ENCODE measurements at places on chromosomes 4 and X. TPM values are rescaled to one million over a fixed set of nuclear protein-coding genes. Genes with fewer than 3 reads are reported as not detected.

The CAPN6 gene
- 512 TPM for polyA plus RNA-seq

The EVC gene
- 17.2 TPM for polyA plus RNA-seq

The ASB12 gene
- polyA plus RNA-seq = 24.3 TPM

The RBMX2 gene
- polyA plus RNA-seq = 20.7 TPM

The GAGE12F gene
- polyA plus RNA-seq = not detected

The LRCH2 gene
- 3.8 TPM for polyA plus RNA-seq

DNA sequence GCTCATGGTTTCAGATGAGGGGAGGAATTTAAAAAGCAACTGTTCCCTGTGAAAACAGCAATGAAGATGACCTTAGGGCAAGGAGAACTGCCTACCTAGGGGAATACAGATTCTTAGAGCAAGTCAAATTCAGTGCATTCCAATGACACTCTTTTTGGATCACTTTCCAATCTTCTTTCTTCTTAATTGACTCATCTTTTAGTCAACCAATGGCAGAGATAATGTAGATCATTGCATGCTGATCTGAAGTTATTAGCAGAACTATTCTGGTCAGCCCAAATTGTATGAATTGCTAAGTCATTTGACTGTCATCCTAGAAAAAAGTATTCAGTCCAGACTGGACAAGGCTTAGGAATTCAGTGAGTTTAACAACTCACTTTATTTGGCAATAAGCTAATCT lies 12.6 kb upstream of the NR3C2 start:
- no peak for DNase-seq

DNA sequence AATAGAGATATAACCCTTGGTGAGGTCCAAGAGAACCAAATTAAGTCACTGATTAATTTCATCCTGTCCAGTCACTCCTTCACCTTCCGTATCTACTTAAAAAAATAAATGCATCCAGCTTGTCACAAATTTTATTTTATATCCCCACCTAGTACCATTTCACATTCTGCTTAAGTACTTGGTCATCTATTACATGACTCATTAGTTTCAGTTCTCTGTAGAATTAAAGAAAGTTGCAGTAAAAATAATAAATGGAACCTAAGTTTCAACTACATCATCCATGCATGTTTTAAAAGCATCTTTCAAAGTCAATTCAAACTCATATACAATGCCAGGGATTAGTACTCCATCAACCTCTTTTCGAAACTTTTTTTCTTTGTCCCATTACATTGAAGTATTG lies 130.2 kb downstream of the SH2D1A start:
- DNase-seq = no peak

DNA sequence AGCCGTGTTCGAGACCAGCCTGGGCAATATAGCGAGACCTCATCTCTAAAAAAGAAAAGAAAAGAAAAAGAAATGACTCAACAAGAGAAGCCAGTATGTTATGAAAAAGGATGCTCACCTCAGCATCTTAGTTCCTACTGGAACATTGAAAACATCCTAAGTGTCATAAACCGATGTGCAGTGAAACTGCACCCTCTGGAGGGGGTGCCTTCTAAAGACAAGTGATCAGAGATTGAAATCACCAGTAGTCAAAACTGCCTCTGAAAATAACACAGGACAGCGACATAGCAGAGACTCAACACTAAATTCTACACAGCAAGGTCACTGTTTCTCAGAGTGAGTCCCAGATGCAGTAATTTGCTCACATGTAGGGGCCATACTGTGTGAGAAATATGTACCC lies 28.0 kb upstream of the ATP6AP2 start:
- no peak for DNase-seq

DNA sequence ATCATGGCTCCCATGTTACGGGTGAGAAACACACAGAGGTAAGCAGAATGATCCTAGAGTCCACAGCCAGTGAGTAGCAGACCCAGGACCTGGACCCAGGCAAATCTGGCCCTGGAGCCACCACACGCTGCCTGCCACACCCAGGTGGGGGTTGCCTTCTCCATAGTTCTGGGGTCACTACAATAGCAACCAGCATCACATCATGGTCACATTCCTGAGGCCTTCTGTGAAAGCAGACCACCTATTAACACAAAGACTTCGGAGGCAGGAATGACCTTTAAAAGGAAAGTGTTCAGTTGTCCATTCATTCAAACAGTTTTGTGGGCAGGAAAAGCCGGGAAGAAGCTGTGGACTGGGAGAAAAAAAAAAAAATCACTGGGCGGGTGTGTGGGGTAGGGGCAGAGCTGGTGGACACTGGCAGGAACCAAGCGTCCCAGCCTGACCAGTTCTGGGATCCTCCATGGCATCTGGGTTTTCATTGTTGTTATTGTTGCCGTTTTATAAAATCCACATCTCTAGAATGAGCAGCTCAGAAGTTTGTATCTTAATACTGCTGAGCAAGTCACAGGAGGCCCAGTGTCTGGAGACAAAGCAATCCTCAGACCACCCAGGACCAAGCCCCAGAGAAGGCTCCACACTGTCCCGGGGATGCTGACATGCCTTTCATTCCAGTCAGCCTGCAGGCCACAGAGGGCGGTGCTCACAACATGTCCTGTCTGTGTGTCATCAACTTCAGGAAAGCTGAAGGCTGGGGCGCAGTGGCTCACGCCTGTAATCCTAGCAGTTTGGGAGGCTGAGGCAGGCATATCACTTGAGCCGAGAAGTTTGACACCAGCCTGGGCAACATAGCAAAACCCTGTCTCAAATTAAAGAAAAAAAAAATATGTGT lies 67.0 kb downstream of the SEL1L3 start:
- no peak for DNase-seq

GRCh38 chr4:25697516-25697915 lies 41.9 kb downstream of the SLC34A2 start:
- DNase-seq = no peak

- DNase-seq = no peak
These were observed 165.3 kb upstream of the RPS6KA3 start for GRCh38 chrX:20432048-20432447.

DNA sequence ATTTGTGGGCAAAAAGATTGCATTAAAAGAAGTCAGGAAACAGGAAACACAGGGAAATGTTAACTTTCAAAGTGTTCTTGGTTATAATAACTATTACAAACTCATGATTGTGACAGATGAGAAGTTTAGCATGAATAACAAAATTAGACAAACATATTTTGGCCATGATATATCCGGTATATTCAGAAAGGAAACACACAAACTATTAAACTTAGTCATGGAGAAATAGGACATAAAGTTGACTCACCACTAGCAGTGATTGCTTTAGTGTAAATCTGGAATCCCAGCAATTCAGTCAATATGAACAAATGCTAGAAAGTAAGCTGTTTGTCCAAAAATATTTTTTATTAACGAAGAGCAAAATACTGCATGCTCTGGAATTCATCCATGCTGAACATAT lies 1299.9 kb downstream of the C4orf33 start:
- no peak for DNase-seq

DNA sequence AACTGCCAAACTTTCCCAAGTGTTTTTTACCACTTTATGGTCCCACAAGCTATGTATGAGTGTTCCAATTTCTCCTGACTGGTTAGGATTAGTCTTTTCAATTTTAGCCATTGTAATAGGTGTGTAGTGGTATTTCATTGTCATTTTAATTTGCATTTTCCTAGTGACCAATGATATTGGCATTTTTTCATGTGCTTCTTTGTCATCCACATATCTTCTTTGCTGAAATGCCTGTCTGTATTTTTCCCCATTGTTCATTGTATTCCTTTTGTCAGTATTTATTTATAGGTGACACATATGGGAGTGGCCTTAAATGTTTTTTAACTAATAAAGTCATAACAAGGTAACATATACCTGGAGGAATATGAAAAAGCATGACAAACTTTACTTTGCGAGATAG lies 9.2 kb upstream of the UBE2D3 start:
- no peak for DNase-seq

DNA sequence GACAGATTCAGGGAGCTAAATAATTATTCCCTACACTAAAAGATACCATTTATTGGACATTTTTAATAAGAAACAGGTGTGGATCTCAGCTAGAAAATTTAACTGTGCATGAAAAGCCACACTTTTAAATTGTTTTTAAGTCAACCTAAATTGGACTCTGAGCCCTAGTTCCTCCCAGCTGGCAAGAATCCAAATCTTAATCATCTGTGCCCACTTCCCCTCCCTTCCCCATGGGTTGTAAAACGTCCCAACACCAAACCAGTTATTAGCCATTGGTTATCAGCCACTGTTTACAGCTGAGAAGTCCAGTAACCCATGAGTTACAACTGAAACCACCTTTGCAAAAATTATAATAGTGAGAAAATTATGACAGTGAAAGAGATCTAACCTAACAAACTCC lies 125.6 kb upstream of the S100G start:
- no peak for DNase-seq

- no peak for DNase-seq
These were observed 212.9 kb downstream of the FAT4 start for GRCh38 chr4:125527681-125528080.

DNA sequence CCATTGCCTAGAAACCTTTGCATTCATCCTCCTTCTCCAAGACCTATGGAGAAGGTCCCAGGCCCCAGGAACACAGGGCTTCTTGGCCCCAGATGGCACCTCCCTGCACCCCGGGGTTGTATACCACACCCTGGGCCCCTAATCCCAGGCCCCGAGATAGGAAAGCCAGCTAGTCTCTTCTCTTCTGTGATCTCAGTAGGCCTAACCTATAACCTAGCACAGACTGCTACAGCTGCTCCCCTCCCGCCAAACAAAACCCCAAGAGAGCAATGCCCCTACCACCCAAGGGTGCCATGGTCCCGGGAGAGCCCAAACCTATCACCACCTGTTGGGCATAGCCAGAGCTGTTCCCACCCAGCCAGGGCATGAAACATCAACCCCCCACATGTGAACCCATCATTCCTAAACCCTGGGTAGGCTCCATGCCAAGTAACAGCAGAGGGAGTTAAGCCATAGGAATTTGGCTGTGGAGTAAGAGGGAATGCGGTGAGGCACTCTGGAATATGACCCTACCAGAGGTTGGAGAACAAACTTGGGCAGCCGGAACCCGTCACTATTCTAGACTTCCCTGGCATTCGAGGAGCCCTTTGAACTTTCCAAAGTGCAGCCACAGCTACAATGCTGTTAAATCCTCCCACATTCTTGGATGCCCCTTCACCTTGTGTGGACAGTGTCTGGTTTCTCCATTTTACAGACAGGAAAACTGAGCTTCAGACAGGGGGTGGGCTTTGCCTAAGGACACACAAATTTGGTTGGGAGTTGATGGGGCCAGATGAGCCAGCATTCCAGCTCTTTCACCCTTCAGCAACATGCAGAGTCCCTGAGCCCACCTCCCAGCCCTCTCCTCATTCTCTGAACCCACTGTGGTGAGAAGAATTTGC lies 10.9 kb upstream of the SASH3 start:
- no peak for DNase-seq

DNA sequence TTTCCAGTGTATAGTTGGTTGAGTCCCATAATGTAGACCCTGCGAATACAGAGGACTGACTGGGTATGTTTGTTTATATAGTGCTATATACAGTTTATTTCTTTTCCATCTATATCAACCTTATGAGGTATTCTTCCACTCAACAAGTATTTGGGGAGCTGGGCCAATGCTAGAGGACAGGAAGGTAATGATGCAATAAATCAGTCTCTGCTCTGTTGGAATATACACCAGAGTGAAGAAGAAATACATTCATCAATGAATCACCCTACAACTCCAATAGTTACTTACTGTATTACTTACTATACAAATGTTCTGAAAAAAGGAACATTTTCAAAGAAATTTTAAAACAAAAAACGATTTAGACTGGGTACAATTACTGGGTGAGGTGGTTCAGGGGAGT lies 2.1 kb upstream of the ARSJ start:
- DNase-seq = no peak

GRCh38 chrX:12378706-12379105 lies 240.4 kb downstream of the FRMPD4 start:
- DNase-seq = no peak

- no peak for DNase-seq
These were observed 13.2 kb upstream of the PDE5A start for GRCh38 chr4:119641765-119642164.

DNA sequence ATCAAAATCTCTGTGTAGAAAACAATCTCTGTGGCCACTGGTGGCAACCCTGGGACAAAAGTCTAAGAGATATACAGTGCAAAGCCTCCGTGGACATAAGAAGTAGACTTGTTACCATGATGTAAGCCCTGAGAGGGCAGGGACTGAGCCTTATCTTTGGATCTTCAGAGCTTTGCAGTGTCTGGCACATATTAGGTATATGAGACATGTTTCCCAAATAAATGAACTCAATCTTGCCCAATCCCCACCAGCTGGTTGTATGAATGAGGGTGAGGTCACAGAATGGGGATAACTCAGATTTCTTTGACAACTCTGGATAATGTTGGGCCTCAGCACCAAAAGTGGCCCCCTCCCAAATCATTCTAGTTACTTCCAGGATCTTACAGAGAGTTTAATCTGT lies 511.4 kb upstream of the DIPK2B start:
- DNase-seq = no peak

DNA sequence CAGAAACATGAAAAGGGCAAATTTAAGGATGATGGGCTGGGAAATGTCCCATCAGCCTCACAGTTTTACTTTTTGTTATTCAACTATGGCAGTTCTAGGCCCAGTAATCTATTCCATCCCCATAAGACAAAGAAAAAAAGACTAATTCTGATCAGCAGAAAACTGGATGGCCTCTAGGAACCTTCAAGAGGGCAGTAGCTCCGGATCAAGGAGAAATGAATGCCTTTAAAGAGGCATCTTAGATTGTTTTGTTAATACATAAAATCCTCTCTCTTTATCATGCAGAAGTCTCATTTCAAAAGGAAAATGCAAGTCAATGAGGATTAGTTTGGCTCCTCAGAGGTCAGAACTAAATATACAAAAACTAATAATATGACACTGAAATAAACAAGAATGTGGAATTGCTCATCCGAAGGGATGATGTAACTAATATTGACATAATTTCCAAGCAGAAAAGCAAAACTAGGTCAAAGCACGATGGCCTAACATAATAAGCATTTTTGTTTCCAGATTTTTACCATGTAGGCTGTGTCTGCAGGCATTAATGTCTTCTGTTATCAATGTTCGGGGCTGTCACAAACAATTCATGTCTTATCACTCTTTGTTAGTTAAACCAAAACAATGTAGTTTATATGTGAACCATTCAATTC lies 8.8 kb downstream of the MID1 start:
- no peak for DNase-seq

- DNase-seq = no peak
These were observed 4.8 kb downstream of the AREG start for GRCh38 chr4:74449571-74450297.
